AG08396 (cell line): ENCODE measurements at places on chromosomes 7 and 10.

- DNase-seq: no peak
Observed at GRCh38 chr10:73126343-73126742, 16.1 kb downstream of the NUDT13 start.

- DNase-seq: no peak
Observed at GRCh38 chr10:88314362-88314761, 268.8 kb downstream of the RNLS start.

- DNase-seq: no peak
Observed at GRCh38 chr10:94138391-94138790, 144.7 kb downstream of the PLCE1 start.

- DNase-seq: no peak
Observed at GRCh38 chr7:151085329-151085690, 965 bp upstream of the AGAP3 start.

- DNase-seq: no peak
Observed at GRCh38 chr10:118020365-118020764, 26.4 kb downstream of the RAB11FIP2 start.

GRCh38 chr10:35074266-35074665 lies 15.9 kb downstream of the CUL2 start:
- no peak for DNase-seq

- no peak for DNase-seq
Observed at GRCh38 chr7:99365318-99366141, 9.0 kb upstream of the ARPC1B start.

GRCh38 chr7:744854-745430 lies 17.9 kb upstream of the PRKAR1B start:
- no peak for DNase-seq
